HuH-7.5 (cell line): ENCODE measurements at places on chromosomes 12 and 14.

GRCh38 chr14:105249182-105250007 is 1.1 kb downstream of the BTBD6 start:
- DNase-seq, result peak; percentile 48

DNA sequence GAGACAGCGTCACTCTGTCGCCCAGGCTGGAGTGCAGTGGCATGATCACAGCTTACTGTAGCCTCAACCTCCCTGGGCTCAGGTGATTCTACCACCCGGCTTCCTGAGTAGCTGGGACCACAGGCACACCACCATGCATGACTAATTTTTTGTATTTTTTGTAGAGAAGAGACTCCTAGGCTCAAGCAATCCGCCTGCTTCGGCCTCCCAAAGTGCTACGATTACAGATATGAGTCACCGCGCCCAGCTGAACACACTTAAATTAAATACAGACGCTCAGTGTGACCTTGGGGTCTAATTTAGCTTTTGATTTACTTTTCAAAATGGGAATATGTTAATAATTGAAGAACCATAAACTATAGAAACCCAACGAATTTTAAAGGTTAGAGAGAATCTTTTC is 77.2 kb downstream of the C2CD5 start:
- DNase-seq, result no peak

- DNase-seq, result no peak
Observed at GRCh38 chr12:103268831-103269514, 226.8 kb downstream of the C12orf42 start.

- DNase-seq, result no peak
Observed at GRCh38 chr12:87952850-87953249, 76.4 kb downstream of the C12orf50 start.

DNA sequence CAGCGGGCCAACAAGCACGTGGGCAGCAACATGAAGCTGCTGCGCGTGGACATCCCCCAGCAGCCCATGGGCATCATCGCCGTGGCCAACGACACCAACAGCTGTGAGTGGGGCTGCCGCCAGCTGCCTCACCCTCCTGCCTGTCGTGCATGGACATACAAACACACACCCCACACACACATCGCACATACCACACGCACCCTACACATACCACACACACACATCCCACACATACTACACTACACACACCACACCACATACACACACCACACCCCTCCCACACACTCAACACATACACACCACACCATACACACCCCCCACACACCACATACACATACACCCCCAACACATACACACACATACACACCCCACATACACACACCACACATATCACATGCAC is 25.2 kb upstream of the NXPH4 start:
- DNase-seq, result no peak

DNA sequence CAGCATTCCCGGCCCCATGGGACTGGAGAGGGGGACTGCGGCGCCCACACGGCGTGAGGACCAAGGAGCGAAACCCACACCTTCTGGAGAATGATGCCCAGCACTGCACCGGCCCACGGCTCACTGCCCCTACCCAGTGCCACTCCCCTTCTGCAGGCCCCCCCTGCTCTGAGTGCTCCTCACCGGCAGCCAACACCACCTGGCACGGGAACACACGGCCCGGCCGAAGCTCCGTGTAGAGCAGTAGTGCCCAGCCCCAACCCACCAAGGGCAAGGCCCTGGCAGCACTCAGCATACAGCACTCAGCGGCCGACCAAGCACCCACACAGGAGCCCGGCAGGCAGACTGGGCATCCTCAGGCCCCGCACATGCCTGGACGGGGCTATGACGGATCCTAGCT is 13.4 kb downstream of the BTBD6 start:
- no peak for DNase-seq

GRCh38 chr14:102516531-102517391 is 7.2 kb upstream of the ANKRD9 start:
- DNase-seq, result peak; percentile 84

GRCh38 chr12:48819986-48820725 is 1.9 kb downstream of the CACNB3 start:
- DNase-seq, result no peak
